Left lung (tissue), 14 donors: ENCODE measurements at places on chromosomes 3 and 15. TPM values are rescaled to one million over a fixed set of nuclear protein-coding genes. Genes with fewer than 3 reads are reported as not detected.

- DNase-seq: no peak
Observed at GRCh38 chr3:151814588-151814987, 672 bp downstream of the AADAC start.

Gene DNAH1
- 7.7 TPM for total RNA-seq

DNA sequence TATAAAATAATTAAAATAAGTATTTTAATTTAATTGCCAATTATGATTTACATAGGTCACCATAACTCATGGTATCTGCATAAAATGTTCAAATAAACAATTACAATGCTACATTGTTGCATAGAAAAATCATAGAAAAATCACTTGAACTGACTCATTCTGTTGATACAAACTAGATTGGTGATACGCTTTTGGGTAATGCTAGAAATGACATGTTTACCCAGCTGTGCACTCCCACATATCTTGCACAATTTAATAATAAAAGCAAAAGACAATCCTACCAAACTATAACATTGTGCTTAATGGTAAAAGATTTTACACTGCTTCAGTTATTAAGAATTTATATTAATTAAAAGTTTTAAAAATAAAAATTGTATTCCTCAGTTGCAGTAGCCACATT lies 45.8 kb upstream of the FBXL22 start:
- no peak for DNase-seq

Gene COL8A1
- total RNA-seq: 74.1 TPM

GRCh38 chr15:58229297-58229768 lies 91.2 kb downstream of the AQP9 start:
- DNase-seq: no peak
